ENCODE measurements at places on chromosomes 3 and 15.

- peak; percentile 65 for DNase-seq
Observed at GRCh38 chr15:48435321-48435720, 104.1 kb downstream of the DUT start.

DNA sequence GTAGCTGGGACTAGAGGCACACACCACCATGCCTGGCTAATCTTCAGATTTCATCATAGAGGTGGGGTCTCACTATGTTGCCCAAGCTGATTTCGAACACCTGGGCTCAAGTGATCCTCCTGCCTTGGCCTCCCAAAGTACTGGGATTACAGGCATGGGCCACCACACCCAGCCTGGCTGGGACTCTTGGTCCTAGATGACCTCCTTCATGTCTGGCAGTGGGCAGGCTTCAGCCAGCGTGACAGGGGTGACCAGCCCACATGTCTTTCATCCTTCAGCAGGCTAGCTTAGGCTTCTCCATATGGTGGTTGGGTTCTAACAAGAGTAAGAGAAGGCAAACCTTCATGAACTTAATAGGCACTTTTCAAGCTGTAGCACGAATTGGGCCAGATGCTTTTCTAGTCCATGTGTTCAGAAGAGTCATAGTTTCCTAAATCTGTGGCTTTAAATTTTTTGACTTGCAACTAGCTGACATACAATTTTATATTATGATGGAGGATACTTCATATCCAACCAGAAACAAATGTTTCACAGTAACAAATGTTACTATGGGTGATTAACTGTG is 7.6 kb downstream of the GPD1L start:
- no peak for DNase-seq

DNA sequence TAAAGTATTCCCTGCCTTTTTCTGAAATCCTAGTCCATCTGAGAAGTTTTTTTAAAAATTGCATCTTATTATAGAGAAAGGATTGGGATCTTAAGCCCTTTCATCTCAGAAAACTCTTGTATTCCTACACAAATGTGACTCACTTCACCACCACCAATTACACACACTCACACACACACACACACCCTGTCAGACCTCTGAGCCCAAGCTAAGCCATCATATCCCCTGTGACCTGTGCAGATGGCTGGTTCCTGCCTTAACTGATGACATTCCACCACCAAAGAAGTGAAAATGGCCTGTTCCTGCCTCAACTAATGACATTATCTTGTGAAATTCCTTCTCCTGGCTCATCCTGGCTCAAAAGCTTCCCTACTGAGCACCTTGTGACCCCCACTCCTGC is 1181.9 kb downstream of the ROBO2 start:
- peak; percentile 19 for DNase-seq

- DNase-seq, result no peak
Observed at GRCh38 chr15:92580933-92581445, 74.6 kb downstream of the FAM174B start.

GRCh38 chr3:148006508-148006907 is 597.3 kb downstream of the ZIC1 start:
- peak; percentile 58 for DNase-seq

- no peak for DNase-seq
Observed at GRCh38 chr3:56318891-56319290, 149.4 kb downstream of the ERC2 start.

- peak; percentile 57 for DNase-seq
Observed at GRCh38 chr3:39124876-39125840, 17.7 kb downstream of the TTC21A start.

DNA sequence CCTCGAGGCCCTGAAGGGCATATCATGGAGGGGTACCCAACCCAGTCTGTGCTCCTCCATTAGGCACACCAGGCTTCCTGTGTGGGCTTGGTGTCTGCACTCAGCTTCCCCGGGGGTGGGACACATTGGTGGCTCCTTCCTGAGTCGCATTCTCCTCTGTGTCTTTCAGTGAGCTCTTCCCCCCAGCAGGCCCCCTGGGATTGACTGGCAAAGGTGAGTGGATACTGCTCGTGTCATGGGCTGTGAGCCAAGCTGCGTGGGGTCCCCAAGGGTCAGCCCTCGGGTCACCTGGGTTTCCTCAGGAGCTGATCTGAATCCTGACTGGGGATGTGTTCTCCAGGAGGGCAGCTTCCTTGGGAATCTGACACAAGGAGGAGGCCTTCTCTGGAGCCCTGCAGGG is 231.0 kb downstream of the SNRPN start:
- no peak for DNase-seq

- DNase-seq, result peak; percentile 87
Observed at GRCh38 chr15:68524753-68525584, 53.8 kb upstream of the CORO2B start.

DNA sequence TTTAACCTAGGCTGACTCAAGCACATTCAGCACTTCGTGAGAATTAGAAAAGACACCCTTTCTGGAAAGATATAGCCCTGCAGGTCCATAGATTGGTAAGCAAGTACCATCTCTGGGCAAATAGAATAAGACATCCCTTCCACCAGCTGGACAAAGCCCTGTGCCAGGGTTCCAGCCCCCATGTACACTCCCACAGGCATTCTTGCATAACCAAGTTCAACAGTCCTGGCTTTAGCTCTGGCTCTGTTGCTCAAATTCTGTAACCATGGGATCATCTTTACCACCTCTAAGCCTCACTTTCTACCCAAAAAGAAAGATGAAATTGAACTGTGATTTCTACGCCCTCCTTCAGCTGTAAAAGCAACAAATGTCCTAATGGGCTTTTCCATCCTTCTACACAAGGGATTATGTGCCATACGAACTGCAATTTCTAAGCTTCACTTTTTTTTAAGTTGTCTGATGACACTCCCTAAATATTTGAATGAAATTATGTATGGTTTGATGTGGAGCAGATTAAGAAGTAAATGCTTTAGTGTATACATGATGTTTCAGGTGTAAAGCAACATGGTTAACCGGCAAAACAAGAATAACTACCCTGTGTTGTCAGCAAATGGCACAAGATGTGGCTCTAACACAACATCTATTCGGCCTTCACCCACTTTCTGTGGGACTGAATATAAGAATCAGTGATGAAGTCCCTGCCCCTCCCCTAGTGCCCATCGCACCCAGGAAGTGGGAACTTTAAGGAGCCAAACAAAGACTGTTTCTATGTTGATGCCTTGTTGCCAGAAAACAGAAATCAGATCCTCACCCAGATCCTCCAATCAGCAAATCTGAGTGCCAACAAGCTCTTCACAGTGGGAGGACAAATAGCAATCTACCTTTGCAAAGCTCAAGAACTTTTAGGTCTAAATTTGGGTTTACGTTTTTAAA is 165.7 kb downstream of the P3H2 start:
- no peak for DNase-seq

GRCh38 chr3:63905731-63906620 is 6.2 kb downstream of the SCAANT1 start:
- DNase-seq, result no peak

GRCh38 chr3:141279077-141279967 is 47.7 kb downstream of the PXYLP1 start:
- DNase-seq, result peak; percentile 50

DNA sequence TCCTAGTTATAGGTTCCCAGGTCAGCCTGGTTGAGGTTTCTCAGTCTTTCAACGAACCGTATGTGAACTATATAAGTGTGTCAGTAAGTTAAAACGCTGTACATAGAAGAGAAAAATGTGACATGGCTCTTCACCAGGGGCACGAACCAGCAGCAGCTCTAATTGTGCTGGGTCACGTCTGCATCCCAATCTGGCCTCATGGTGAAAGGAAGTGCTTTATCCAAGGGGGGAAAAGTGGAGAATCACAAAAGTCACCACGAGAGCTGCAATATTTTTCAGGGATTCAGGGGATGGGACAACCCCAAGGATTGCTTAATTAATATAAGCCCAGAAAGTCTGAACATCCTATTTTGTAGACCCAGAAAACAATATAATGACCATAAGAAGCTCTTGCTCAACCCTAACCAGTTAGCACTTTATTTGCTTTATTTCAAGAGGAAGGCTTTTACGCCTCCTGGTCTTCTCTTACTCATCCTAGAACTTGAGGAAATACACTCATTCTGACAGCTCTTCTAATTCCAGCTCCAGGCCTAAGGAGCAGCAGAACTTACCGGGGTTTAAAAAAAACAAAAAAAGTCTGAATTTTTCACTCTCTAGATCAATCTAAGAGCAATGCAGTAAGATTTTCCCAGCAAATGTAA is 16.5 kb downstream of the ANXA2 start:
- peak; percentile 57 for DNase-seq

- DNase-seq, result no peak
Observed at GRCh38 chr3:61680617-61681016, 119.2 kb downstream of the PTPRG start.

GRCh38 chr15:47412136-47412535 is 305.2 kb upstream of the SEMA6D start:
- DNase-seq, result no peak

GRCh38 chr3:47315069-47315647 is 32.4 kb downstream of the KLHL18 start:
- DNase-seq, result peak; percentile 7

DNA sequence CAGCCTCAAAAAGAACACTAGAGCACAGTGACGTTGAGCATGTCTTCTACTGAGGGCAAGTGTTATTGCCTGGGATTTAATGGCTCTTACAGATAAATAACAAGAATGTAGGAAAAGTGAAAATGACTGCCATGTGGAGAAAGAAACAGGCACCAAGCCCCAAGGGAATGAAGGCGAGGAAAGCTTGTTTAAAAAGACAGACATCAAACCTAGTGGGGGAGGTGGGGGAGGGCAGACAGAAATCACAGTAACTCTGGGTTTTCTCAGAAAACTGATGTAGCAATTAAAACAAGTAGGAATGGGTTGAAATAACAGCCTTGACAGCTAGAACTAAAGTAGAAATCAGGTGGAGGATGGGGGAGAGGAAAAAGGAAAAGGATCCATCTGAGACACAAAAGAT is 18.4 kb upstream of the LYZL4 start:
- DNase-seq, result no peak

DNA sequence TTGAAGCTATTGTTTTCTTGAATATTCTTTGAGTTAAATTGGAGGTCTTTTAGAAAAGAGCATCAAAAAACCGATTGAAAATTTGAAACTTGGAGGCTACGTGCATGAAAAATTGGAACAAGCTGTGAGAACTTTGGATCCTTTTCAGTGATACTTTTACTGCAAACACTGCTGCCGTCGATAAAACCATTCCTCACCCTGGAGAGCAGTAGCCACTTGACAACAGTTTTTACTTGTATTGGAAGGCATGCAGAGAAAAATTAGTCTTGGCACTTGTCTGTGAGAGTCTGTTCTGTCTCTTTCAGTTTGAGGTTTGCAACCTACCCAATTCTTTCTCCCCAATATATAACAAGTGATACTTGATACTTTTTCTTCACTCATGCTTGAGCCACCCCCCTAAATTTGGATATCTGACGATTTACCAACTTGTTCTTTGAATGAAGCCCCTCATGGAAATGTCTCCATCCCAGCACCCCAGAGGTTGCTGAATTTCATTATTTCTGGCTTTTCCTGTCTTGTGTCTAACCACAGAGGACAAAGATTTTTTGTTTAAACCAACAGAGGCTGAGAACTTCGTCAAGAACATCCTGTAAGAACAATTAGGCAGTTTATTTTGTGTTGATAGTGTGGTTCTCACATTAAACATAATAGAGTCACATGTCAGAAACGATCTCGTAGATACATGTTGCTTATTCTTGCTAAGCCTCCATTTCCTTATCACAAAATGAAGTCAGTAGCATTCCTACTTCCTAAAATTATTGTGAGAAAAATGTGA is 307.3 kb upstream of the PLSCR5 start:
- DNase-seq, result no peak

DNA sequence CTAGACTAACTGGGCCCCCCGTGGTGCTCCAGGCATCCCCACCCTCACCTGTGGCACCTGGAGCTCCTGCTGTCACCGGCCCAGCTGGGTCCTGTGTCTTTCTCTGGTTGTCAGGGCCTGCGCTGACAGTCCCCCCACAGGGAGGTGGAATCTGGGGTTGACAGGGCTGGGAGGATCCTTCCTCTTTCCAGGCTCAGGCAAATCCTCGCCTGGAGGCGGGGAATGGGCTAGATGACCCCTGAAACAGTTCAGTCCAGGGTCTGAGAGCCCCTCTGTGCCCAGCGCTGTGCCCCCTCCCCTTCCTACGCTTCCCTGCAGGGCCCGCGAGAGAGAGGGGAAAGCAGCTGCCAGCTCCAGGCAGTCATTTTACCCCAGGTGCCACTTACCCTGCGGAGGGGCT is 50.1 kb upstream of the MCF2L2 start:
- no peak for DNase-seq

- DNase-seq, result no peak
Observed at GRCh38 chr3:155805204-155805801, 775 bp downstream of the C3orf33 start.

GRCh38 chr15:25635191-25635590 is 196.4 kb upstream of the UBE3A start:
- no peak for DNase-seq

- DNase-seq, result peak; percentile 98
Observed at GRCh38 chr15:60392986-60393790, 4.6 kb downstream of the ANXA2 start.

DNA sequence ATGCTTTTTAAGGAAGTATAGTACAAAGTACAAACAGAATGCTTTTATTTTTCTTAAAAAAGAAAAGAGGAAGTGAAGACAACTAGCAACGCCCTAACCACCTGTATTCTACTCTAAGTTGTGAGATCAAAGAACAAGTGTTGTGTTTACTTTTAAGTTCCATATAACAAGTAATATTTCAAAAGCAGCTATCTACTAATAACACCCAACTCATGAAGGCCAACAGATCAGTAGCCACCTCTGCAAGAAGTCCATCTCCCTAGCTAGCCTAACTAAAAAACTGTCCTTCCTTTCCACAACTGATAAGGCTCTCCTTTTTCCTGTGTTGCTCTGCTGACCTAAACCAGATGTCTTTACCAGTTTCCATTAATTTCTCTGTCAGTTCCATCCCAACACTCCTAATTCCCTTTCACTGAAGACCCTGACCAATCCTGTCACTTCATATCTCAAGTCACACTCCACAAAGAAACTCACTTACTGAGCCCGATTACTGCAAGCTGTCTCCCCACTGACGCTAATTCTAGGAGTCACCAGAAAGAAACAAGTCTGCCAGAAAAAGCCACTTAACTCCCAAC is 26.9 kb downstream of the PHC3 start:
- DNase-seq, result no peak

- DNase-seq, result no peak
Observed at GRCh38 chr3:128784843-128785242, 58.9 kb downstream of the RAB7A start.

- no peak for DNase-seq
Observed at GRCh38 chr3:28301688-28302087, 46.8 kb upstream of the ZCWPW2 start.

- DNase-seq, result no peak
Observed at GRCh38 chr3:117856354-117856753, 1146.8 kb downstream of the TUSC7 start.

DNA sequence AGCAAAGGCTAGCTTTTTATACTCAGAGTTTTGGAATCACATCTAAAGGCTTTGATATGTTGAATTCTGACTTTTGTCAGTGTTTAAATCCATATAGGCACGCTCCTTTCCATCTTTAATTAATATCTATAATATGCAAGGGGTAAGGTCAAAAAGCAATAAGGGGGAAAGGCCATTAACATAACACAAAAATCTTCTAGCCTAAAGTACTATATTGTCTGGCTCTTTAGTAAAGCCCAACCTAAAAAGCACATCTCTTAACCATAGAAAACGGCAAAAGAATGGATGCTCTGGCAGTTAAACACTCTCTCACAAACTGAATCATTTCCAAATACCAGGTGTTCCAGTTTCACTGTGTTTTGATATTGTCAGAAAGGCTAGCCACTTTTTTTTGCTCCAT is 76.4 kb downstream of the EFL1 start:
- DNase-seq, result no peak

GRCh38 chr3:125356140-125357026 is 18.7 kb downstream of the ZNF148 start:
- no peak for DNase-seq
